ENCODE measurements at places on chromosomes 3 and 15.

DNA sequence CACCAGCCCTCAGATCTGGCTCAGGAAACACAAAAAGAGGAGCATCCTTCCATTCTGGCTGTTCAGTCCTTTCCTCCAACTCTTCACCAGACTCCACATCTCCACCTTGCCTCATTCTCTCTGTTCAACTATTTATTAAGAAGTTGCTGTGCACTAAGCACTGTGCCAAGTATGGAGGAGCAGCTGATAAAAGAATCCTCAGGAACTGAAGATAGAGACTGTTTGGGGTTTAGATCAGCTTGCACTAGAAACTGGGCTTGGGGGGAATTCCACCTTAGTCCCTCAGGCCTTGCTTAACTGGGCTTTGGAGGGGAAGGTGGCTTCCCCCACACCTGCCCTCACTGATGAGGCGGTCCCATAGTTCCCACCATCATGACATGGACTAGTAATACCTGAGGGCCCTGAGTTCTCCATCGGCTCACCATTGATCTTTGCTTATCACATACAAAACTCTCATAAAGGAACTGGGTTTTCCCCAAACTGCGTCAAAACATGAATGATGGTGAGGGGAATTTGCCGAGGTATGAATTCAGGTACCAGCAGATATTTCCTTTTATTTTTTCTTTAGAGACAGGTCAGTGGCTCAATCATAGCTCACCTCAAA lies 1.7 kb upstream of the CCR8 start:
- no peak for DNase-seq

- DNase-seq: no peak
These were observed 574 bp upstream of the LRRC34 start for GRCh38 chr3:169813278-169813677.

- no peak for DNase-seq
These were observed 140.9 kb downstream of the KCNMB2 start for GRCh38 chr3:178676942-178677790.

GRCh38 chr15:92665100-92665555 lies 9.6 kb upstream of the FAM174B start:
- DNase-seq: no peak

DNA sequence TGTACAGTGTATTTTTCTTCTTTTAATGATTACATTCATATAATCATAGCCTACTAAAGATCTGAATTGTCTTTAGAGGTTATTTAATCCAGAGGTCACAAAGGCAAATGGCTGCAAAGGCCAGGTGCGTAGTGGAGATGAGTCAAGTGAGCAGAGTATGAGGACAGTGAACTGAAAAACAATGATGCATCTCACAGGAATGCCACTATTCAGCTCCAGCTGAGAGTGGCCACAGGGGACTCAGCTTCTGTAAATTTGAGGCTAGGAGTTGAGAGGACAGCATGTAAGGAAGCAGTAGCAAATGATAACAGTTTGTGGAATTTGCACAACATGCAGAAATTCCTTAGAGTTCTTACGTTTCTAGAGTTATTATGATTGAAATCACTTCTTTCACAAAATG lies 50.4 kb downstream of the COL6A5 start:
- no peak for DNase-seq

GRCh38 chr15:22778796-22779195 lies 7.6 kb upstream of the NIPA1 start:
- no peak for DNase-seq

DNA sequence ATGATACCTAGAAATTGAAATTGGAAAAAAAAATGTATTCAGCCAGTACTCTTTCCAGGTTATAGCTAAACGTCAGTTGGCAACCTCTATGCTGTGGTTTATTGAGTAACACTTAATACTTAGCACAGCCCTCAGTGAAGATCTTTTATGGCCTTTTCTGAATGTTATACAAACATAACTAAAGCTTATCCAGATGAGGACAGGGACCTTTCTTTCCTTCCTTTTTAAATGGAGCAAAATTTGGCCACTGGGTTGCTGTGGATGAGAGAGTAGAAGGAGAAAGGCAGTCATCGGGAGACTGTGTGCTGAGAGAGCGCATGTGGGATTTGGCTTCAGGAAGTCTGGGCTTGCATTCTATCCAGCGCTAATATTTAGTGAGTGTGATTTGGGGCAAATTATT lies 36.1 kb downstream of the IGF1R start:
- no peak for DNase-seq

DNA sequence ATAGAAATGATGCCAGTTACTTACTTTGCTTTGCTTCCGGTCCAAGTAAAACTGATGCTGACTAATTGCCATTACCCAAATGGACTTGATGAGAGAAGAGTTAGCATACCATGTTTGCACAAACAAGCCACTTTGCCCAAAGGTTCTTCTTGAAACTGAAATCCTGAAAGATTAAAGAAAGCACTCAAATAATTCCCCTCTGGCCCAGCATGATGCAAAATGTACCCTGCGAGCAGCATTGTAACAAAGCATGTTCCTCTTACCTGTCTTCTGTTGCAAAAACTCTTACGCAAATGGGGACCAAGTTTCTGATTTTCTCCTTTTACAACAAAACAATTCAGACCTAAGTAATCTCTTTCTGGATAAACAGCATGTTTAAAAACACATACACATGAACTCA lies 74.5 kb upstream of the LMOD3 start:
- DNase-seq: no peak

GRCh38 chr15:60477916-60478565 lies 901 bp downstream of the ICE2 start:
- DNase-seq: no peak

DNA sequence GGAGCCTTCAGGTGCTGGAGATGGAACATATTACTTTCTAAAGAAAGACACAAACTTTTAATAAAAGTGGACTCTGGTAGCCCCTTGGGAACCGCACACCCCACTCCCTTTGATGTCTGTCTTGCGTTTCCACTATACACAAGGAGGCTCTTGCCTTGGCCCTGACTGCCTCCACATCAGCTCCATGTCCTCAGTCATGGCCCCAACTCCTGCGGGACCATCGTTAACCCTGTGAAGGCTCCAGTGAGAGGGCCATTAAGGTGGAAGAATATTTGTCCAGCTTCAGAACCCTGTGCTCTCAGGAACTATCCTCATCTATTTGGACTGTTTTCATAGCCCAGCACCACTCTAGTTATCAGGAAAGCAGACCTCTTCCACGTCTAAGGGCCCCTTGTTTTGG lies 16.1 kb upstream of the BFSP2 start:
- no peak for DNase-seq

DNA sequence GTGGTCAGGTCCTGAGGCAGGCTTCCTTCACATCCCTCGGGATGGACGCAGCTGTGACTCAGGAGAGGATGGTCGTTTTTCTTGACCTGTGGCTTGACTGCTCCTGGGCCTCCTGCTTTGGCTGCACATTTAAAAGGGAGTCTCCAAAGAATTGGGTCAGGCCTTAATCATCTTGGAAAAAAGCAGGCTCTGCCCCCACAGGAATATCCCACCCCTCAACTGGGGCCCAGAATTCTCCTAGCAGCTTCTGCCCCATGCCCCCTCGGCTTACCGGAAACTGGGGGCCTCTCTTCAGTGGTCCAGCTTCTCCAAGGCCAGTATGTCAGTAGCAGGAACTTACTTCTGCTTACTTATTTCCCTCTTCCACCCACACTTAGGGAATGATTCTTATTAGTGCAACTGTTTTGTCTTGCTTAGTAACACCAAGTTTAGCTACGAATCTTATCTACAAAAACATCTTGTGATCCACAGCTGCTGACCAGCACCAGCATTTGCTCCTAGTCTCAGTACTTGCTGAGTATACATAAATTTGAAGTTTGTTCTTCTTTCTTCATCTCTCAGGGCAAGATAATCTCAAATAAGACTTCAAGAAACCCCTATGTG lies 35.7 kb downstream of the ATG7 start:
- DNase-seq: no peak

DNA sequence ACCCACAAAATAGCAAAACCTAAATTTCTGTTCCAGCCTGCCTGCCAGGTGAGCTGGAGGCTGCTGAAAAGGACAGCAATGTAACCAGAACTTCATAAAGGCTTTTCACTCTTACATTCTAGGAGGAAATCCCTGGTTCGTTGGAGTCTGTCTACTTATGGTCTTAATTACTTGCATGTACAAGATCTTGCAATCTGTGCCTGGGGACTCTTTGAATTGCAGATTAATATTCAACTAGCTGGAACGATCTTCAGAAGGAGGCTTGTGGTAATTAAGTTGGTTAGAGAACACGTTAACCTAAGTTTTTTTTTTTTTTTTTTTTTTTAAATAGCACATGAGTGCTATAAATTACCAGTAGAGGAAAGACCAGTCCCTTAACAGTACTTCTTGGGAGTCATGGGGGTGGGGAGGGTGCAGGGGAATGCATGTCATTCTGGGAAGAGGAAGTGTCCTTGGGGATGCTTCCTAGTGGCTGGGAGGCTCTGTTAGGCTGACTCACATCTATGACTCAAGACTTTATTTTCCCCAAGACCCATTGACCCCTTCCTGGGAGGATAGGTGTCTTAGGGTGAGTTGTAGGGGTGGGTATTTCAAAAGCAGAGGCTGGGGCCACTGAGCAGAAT lies 139.8 kb downstream of the RAB11A start:
- DNase-seq: no peak

GRCh38 chr3:191372122-191372521 lies 41.8 kb upstream of the UTS2B start:
- DNase-seq: no peak

DNA sequence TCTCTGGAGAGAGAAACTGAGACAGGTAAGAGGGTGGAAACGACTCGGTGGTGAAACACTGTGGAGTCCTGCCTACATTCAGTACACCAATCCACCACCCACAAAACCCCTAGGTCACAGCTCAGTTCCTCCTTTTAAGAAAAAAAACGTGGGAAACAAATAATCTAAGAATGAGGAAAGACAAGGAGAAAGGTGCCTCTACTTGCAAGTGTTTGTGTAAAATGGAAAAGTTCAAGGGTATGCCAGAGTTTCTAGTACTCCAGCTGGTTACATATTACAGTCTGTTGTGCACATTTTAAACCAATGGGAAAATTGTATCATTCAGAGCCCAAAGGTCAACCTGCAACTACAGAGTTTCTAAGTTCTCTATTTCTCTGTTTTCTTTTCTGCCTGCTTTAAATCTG lies 32.2 kb downstream of the HGD start:
- no peak for DNase-seq

DNA sequence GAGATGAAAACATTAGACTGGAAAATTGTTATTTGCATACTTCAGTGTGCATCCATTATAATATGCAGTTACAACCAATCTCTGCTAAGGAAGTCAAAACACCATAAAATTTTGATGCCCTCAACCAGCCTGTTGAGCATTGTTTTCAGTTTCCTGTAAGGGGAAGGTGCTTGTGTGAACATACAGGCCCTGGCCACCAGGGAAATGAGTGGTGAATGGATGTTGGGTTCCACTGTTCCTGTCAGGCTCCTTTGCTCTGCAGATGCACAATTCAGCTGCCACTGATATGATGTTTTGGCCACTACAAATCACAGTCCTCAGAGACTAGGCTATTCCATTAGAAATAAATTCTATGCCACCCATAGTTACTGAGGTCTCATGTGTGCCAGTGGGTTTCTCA lies 184.6 kb downstream of the SYNPR start:
- DNase-seq: no peak

DNA sequence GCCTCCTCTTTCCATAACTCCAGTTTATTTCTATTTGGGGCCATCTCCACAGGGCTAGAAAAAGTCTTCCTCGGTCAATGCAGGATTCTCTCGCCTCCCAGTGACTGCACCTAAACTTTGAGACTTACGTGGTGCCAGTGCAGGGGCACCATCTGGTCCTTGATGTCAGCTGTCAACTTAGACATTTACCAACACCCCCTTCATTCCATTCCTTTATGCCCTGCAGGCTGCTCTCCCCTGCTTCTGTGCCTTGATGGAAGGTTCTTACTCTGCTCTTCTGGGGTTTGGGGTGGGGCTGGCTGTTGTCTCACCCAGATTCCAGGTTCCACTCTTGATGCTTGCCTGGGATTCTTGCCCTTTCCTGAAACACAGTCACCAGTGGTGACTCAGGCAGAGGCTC lies 101.8 kb downstream of the ST8SIA2 start:
- DNase-seq: no peak

GRCh38 chr15:24943361-24943760 lies 11.4 kb upstream of the SNRPN start:
- DNase-seq: no peak

DNA sequence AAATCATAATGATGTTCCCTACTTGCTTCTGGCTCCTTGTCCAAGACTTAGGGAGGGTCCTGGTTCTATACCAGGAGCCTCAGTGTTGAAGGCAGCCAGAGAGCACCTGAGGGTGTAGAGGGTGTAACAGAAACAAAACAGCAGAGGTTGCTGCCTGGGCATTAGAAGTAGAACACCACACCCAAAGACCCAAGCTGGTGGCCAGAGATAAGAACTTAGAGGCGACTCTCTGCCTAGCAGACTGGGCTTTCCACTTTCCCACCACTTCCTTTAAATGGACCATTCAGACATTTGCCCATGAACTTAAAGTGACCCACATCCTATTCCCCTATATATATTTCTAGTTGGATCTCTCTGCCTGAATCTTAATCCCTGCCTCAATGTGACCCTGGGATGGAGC lies 189.8 kb downstream of the KLF13 start:
- DNase-seq: no peak

GRCh38 chr15:68173119-68173518 lies 32.0 kb downstream of the CALML4 start:
- no peak for DNase-seq

DNA sequence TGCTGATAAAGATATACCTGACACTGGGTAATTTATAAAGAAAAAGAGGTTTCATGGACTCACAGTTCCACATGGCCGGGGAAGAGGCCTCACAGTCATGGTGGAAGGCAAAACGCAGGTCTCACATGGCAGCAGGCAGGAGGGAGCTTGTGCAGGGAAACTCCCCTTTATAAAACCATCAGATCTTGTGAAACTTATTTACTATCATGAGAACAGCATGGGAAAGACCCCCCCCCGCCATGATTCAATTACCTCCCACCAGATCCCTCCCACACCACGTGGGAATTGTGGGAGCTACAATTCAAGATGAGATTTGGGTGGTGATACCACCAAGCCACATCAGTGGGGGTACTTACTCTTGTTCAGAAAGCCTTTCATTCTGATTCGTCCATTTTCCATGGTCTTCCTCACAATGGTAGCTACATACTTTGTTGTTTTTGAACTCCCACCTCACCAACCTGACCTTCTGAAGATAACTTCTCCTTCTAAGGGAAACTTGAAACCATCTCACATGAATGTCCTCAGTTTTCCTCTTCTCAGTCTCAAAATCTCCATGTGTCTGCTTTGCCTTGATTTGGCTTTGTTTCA lies 275.6 kb upstream of the PROK2 start:
- peak; percentile 41 for DNase-seq

DNA sequence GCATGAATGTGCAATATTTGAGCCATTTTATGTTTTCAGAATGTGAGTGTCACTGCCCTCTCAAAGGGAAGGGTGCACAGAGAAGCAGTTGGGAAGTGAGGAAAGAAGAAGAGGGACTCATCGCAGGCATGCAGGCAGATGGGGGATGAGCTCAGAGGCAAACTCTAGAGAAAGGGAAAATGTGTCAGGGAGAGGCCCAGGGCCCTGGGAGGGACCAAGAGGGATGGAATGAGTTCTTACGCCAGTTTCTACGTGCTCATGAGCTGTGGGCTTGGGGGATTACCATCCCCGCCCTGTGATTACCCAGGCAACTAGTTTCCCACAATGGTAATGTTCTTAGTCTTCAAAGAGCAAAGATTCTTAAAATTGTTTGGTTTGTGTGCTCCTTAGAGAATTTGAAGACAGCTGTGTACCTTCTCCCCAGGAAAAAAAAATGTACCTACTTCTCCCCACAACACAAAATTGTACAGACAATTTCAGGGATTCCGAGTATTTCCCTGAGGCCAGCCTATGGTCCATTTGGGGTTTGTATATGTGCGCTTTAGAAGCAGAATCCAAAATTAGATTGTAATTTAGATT lies 17.8 kb downstream of the GCSAM start:
- DNase-seq: no peak

Data from activated T-cell treated with anti-CD3 and anti-CD28 coated beads for 48 hours (primary cell).